ENCODE measurements at places on chromosomes 12 and 14.

- no peak for DNase-seq
Observed at GRCh38 chr14:91035855-91036254, 24.6 kb downstream of the RPS6KA5 start.

GRCh38 chr14:92939699-92940098 is 16.7 kb downstream of the CHGA start:
- DNase-seq = no peak

- no peak for DNase-seq
Observed at GRCh38 chr12:100027671-100028070, 42.9 kb upstream of the ANKS1B start.

DNA sequence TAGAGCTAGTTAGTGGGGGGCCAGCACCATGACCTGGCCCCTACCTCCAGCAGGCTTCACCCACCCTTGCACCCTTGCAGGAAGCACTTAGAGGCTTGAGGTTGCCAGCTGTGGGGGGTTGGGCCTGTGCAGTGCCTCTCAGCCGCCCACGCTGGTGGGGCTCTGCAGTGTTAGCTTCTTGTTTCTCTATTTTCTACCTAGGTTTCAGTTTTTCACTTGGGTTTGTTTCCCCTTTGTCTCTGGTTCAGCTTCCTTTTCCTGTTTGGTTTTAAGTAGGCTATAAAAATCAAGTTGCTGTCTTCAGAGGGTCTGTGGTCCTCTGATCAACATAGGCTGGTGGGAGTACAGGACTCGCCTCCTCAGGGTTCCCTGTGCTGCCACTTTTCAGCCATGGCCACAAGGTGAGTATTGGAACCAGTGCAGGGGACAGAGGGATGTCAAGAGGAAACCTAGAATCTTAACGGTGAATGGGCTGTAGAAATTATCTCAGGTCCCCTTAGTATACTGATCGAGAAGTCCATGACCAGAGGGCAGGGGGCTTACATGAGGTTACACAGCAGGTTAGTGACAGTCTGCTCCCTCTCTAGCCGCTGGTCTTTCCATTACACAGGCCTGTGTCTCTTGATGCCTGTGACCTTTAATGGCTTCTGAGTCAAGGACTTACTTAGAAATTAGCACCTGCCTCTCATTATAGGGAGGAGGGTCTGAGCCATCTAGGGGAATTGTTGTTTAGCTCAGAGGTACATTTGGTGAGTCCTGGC is at the start of gene EVL:
TSS of gene EVL (plus strand) at position 312 of the 761 bp plus-strand sequence. CDS start at position 391, 79 bp downstream.
- peak; percentile 48 for DNase-seq

GRCh38 chr12:55715169-55715764 is 579 bp upstream of the BLOC1S1 start:
- no peak for DNase-seq

- no peak for DNase-seq
Observed at GRCh38 chr14:62914025-62914424, 131.2 kb downstream of the KCNH5 start.

DNA sequence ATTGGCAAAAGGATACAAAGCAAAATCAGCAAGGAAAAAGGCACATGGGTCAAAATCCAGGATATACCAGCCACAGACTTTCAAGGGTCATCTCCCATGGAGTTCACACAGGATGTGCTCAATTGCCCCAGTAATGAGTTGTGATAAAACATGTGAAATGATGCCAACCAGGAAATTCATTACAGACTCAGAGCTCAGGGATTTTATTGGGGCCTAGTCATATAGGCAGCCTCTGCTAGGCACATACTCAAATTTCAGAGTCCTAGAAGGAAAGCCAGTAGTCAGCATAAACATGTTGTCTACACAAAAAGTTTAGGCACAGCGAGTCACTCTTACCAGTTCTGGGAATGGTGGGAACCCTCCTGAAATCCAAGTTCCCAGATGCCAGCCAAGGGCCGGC is 64.4 kb upstream of the OSBPL8 start:
- peak; percentile 9 for DNase-seq

DNA sequence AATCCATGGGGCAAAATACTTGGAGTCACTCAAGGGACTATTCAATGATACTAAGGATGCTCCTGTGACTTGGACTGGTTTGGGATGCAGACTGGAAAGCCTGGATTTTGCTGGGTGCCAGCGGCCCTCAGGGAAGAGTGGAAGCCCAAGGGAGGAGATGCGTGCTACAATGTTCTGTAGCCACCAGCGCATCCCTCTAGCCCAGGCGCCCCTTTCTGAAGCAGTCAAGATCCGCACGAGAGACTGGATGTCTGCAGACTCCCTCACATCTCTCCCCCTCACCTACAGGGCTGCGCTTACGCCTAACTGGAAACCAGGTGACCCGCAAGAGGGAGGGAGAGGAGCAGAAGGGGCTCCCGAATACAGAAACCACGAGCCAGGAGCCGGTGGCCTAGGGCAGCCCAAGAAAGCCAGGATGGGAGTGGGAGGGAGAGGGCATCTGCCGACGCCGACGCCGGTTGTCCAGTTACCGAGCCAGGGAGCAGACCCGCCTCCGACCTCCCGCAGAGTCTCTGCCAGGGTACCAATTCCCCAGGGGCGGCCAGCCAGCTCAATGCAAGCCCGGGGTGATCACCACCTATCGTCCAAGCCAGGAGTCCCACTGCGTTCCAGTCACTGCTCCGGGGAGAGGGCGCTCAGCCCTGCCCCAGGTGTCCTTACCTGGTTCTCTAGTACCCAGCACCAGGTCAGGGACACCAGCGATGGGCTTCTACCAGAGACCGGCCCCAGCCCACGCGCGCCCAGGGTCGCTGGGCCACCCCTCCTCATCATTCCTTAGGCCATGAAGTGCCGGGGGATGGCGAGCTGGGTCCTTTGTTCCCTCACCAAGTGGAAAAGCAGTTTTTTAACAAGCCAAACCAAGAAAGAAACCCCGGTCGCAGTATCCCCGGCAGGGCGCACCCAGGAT is 1.2 kb downstream of the NTN4 start:
- DNase-seq = peak; percentile 48

DNA sequence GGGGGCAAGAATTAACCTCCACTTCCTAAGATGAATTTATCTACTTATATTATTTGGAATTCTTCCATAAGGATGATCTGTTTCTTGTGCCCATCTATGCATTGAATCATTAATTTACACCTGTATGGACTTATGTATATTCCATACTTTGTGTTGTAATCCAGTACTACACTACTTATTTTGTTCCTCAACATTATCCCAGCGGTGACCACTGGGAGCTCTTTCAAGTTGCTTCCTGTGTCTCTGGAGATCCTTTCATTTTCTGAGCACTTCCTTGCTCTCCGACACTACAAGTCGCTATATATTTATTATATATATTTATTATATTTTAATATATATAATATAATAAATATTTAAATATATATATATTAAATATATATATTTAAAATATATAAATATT is 54.9 kb upstream of the SCN8A start:
- no peak for DNase-seq

GRCh38 chr12:12503384-12504078 is 59.1 kb downstream of the DUSP16 start:
- DNase-seq = peak; percentile 15

DNA sequence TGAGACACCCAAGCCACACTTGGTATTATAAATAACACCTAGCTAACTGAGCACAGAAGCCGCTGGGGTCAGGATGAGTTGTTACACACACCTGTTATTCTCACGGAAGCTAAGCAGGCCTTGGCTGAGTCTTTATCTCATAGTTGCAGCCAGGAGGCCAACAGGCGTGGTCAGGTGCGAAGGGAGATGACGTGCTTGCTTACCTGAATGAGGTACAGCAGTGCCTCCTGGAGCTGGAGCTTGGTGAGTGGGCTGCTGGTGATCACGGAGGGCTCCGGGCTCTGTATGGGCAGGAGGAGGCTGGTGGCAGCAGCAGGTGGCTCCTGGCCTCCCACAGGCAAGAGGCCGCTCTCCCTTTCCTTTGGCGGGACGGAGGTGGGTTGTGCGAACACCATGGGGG is 30.4 kb upstream of the CACNA2D4 start:
- no peak for DNase-seq

DNA sequence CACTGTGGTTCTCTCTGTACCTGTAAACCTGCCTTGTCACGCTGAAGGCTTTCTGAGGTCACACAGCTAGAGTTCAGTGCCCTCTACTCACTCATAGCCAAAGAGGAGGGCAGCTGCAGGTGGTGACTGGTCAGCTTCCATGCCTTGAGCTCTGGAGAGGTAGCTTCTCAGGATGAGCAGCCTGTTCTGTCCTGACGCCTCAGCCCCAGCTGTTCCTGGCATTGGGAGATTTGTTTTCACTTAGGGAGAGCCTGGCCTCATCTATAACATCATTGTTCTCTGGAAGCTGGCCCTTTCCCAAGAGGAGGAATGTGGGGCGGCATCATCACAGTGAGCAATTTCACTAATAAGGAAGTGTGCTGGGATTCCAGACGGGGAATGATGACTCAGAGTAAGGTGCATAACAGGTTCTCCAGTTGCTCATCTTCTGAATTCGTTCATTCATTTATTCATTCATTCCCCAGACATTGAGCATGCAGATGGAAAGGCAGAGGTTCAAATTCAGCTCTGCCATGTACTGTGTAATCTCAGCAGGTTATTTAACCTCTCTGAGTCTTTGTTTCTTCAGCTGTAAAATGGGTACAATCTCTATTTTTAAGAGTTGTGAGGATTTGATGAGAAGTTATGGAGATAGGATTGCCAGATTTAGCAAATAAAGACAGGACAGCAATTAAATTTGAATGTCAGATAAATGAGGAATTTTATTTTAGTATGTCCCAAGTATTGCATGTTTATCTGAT is 255.8 kb upstream of the CRY1 start:
- DNase-seq = peak; percentile 48

- DNase-seq = no peak
Observed at GRCh38 chr12:6941267-6941666, 2.3 kb upstream of the RNU7-1 start.

DNA sequence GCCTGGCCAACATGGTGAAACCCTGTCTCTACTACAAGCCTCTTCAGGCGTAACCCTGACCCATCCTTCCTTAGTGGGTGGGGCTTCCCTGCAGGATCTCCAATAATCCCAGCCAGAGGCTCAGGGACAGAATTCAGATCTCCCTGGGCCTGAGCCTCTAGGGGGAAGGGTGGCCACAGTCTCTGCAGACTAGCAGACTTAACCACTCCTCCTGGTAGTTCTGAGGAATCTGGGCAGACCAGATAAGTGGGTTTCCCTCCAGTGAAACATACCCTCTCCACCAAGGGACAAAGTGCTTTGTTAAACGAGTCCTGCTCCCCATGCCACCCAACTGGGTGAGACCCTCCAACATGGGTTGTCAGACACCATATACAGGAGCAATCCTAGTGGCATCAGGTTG is 36.6 kb upstream of the TRIM9 start:
- no peak for DNase-seq

- DNase-seq = peak; percentile 51
Observed at GRCh38 chr12:31238764-31239387, 87.1 kb downstream of the SINHCAF start.

DNA sequence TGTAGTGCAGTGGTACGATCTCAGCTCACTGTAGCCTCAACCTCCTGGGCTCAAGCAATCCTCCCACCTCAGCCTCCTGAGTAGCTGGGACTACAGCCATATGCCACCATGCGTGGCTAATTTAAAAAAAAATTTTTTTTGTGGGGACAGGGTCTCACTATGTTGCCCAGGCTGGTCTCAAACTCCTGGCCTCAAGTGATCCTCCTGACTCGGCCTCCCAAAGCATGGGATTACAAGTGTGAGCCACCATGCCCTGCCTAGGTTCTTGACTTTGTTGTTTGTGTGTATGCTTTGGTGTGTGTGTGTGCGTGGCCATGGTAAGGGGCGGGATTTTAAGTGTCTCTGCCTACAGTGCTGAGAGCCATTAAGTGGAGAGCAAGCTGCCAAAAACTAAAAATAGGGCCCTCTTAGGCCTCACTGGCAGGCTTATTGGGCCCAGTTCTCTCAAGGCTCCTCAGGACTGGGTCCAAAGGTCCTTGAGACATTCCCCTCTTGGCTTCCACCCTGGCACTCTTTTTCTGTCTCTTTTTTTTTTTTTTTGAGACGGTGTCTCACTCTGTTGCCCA is 5.1 kb downstream of the COX14 start:
- DNase-seq = no peak

- no peak for DNase-seq
Observed at GRCh38 chr12:90510948-90511347, 444.0 kb downstream of the CCER1 start.

- no peak for DNase-seq
Observed at GRCh38 chr12:132754160-132754932, 7.3 kb downstream of the ANKLE2 start.

GRCh38 chr14:85534458-85535293 is 4.7 kb downstream of the FLRT2 start:
- no peak for DNase-seq

DNA sequence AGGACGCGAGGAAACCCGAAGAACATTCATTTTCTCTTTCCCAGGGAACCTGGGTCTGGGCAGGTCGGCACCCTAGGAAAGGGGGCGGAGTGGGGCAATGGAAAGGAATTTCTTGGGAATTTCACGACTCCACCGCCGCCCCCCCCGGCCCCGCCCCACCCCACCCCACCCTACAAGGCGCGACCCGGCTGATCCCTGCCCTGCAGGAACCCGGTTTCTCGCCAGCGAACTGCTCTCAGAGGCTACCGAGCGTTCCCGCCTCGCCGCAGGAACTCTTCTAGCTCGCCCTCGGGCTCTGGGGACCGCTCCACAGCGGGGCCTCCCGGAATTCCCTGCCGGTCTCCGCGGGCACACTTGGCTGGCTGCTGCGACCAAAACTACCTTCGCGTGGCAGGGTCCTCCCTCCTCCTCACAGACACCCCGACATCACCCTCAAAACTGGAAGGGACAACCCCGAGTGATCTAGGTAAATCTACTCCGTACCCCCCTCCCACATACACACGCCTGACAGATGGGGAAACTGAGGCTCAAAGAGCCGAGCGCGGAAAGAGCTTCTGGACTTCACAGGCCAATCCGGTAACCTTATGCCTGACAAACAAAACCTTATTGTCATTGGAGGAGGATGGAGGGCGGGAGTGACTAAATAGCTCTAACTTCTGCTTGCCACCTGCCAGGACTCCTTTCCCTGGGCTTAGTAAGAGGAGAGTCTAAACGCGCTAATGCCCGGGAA is 785 bp upstream of the ACTN1 start:
- DNase-seq = peak; percentile 62

DNA sequence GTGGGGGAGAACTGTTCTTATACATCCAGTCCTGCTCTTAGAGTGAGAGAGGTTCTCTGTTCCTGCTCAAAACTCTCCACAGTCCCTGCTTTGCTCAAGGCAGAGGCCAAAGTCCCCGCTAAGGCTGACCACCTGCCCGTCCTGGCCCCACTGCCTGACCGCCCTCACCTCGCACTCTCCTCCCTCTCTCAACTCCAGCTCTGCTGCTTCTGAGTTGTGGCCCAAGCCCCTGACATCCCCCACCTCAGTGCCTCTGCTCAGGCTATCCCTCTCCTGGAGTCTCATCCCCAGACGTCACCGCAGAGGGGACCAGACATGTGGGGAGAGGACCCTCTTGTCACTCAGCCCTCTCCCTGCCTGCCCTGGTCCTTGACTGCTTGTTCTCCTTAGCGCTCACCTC is 110.6 kb downstream of the CALM1 start:
- DNase-seq = no peak

GRCh38 chr12:68327896-68328295 is 4.3 kb downstream of the MDM1 start:
- no peak for DNase-seq

DNA sequence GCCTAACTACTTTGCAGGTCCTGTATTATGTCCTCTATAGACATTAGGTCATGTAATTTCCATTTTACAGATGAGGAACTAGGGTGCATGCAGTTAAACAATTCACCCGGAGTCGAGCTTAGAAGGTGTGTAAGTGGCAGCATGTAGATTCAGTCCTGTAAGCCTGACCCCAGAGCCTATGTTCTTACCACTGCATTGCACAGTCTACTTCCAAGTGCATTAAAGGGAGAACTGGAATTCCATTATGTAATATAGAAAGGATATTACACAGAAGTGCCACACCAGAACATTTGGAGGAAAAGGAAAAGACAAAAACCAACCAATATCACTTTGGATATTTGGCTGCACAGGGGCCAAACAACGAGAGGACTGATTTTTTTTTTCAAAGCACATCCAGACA is 1.2 kb downstream of the GLT8D2 start:
- DNase-seq = no peak
